ENCODE measurements at places on chromosomes 16 and 17. TPM values are rescaled to one million over a fixed set of nuclear protein-coding genes. Genes with fewer than 3 reads are reported as not detected.
A peak's percentile ranks its signal among the peaks of the same experiment; 100 is the strongest.

- DNase-seq: no peak
Observed at GRCh38 chr17:1107777-1108477, 71.9 kb downstream of the ABR start.

- no peak for DNase-seq
Observed at GRCh38 chr17:61161615-61162134, 238.0 kb upstream of the TBX2 start.

GRCh38 chr16:56632156-56632847 is at the start of gene MT1M:
Gene MT1M, plus strand, starts transcription at chr16:56632659. Its CDS starts 73 bp downstream, at chr16:56632732.
- no peak for DNase-seq

GRCh38 chr16:48323783-48324775 is 61.1 kb downstream of the SIAH1 start:
- no peak for DNase-seq

DNA sequence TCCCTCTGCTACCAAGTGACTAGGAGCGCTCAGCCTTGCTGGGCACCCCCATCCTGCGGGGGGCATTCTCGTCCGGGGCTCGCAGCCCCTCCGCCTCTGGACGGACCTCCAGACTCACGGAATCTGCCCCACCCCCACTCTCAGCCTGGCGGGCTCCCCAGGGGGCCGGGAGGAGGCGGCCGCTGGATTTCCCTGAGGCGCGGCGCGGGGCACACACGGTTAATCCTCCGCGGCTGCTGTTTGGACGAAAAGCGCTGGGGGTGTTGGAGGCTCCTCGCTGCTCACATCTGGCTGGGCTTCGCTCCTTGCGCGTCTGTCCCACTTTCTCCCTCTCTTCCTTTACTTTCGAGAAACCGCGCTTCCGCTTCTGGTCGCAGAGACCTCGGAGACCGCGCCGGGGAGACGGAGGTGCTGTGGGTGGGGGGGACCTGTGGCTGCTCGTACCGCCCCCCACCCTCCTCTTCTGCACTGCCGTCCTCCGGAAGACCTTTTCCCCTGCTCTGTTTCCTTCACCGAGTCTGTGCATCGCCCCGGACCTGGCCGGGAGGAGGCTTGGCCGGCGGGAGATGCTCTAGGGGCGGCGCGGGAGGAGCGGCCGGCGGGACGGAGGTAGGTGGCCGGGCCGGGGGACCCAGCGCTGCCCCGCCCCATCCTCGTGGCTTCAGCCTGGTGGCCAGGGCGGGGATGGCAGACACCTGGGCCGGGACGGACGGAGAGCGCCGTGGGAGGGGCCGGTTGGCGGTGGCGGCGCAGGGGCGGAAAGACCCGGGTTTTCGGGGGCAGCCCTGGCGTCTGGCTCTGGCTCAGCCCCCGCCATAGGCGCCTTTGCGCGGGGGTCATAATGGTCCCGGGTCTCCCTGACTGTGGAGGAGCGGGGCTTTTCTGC is at the start of gene C1QTNF1:
TSS of gene C1QTNF1 (plus strand) at position 284 of the 886 bp plus-strand sequence. CDS start 19,800 bp downstream, outside the sequence.
- no peak for DNase-seq

DNA sequence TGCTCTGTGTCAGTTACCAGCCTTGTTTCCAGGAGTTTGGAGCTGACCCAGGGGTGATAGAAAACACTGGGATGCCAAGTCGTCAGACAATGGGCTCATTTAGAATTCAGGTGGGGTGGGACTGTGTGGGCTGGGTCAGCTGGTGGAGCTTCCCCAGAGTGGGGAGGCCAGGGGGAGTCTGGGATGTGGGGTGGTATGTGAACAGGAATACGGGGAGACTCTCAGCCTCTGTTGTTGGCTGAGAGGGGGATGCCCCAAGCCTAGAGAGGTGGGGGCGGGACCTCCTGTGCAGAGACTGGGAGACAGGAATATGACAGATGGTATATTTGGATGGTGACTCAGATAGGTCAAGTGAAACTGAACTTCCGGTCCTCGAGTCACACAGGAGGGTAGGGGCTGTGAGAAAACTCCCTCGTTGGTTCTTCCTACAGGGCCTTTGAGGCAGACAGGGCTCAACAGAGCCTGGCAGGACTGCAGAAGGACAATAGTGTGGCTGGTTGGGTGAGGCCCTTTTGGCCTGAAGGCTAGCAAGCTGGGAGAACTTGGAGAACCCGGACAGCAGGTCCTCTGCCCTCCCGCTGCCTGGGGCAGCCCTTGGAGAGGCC is 23.7 kb downstream of the CDH1 start:
- peak; percentile 55 for DNase-seq

- no peak for DNase-seq
Observed at GRCh38 chr16:81567987-81568748, 123.6 kb downstream of the CMIP start.

- no peak for DNase-seq
Observed at GRCh38 chr17:1658100-1658499, 8.4 kb upstream of the RILP start.

DNA sequence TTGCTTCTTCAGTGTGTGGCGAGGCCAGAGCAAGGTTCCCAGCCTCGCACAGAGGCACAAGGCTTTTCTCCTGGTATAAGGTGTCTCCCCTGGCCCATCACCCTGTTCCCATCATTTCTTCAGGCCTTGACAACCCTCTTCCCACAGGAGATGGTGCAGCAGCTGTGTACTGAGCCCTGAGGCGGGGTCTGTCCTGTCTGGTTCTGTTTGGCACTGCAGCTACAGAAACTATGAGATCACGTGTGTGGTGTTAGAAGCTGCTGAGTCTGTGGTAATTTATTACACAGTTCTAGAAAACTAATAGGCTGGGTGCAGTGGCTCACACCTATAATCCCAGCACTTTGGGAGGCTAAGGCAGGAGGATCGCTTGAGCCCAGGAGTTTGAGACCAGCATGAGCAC is 7.2 kb downstream of the PLA2G15 start:
- no peak for DNase-seq

- no peak for DNase-seq
Observed at GRCh38 chr16:86960266-86960665, 356.9 kb downstream of the C16orf95 start.

DNA sequence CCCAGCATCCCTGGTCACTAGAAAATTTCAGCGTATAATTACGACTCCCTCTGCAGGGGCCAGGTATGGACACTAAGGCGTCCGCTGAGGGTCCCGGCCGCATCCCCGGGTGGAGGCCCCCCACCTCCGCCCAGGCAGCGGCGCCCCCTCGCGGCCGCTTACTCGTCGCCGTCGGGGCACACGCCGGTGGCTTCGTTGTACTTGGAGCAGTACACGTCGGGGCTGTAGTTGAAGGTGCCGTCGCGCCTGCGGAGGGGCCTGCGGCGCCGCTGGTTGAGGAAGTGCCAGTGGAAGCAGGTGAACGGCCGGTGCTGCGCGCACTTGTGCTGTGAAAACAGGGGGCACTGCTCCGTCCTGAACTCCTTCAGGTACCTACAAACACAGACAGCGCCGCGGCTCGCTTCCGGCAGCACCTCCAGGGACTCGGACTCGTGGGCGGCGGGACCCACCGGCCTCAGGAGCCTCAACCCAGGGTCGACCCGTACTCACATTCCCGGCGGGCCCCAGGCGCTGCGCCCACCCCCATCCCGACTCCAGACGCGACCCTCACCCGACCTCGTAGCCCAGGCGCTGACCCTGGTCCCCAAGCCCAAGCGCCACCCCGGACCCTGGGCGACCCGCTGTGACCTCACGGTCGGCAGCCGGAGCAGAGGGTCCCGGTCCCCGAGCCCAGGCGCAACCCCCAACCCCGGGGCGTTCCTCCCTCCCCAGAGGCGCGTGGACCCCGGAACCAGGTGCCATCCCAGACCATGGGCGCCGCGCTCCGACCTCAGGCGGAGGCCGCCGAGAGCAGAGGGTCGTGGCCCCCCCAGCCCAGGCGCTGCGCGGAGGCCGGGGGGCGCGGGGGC is 596 bp downstream of the UNKL start:
- DNase-seq: peak; percentile 83

GRCh38 chr17:81448950-81449349 is 53.7 kb downstream of the BAHCC1 start:
- no peak for DNase-seq

GRCh38 chr17:32636598-32637218 is 149.9 kb downstream of the CDK5R1 start:
- no peak for DNase-seq

- DNase-seq: no peak
Observed at GRCh38 chr17:8100111-8100510, 12.6 kb upstream of the ALOX12B start.

DNA sequence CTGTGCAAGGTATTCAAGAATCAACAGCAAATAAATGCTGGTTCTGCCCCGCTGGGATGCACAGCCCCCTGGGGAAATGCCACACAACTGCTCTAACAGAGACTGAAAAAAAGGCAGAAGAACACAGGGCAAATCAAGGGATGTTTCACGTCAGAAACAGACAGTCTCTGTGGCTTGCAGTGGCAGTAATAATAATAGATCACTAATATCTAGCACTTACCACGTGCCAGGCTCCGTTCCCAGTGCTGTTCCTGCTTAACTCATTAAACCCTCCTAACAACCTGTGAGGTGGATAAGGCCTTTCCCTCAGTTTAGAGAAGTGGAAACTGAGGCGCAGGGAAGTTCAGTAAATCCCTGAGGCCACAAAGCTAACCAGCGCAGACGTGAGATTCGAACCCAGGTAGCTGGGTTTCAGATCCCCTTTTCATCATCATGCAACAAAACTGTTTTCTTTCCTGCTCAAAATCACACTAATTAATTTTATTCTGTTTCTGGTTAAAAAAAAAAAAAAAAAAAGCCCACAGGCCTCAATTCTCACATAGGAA is 36.7 kb downstream of the ARHGAP17 start:
- no peak for DNase-seq

GRCh38 chr17:18960241-18960665 is 8.3 kb downstream of the SLC5A10 start:
- DNase-seq: no peak

GRCh38 chr16:27759967-27760788 is 210.2 kb downstream of the KATNIP start:
- DNase-seq: no peak

DNA sequence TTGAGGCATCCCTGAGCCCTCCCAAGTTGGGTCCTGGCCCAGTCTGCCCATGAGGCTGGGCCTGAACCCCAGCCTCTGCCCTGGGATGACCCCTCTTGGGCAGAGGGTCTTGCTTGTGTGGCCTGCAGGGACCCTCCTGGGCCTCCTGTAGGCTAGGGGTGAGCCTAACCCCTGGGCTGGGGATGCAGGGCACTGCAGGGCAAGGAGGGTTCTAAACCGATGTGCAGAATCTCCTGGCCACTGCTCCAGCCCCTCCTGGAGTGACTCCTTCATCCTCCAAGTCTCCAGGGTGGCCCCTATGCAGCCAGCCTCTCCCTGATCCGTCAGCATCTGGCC is 37.5 kb downstream of the LGALS9 start:
- DNase-seq: no peak

GRCh38 chr17:12136646-12137045 is 116.0 kb downstream of the MAP2K4 start:
- no peak for DNase-seq

- DNase-seq: no peak
Observed at GRCh38 chr16:11242658-11243057, 13.3 kb downstream of the SOCS1 start.

GRCh38 chr17:56919717-56920116 is 5.9 kb upstream of the TRIM25 start:
- no peak for DNase-seq

- DNase-seq: peak; percentile 26
Observed at GRCh38 chr17:60390186-60390585, 1.7 kb downstream of the USP32 start.

- DNase-seq: no peak
Observed at GRCh38 chr17:70060415-70060814, 14.6 kb upstream of the KCNJ16 start.

Gene HSD11B2
- total RNA-seq: 0.14 TPM

Gene DPEP3
- total RNA-seq: not detected

Gene JUP
- total RNA-seq: 2.3 TPM

Gene OSGIN1
- 0.93 TPM for total RNA-seq

Gene MYH13
- total RNA-seq: not detected

Gene ANKRD13B
- 20.1 TPM for total RNA-seq

Gene ST6GALNAC2
- total RNA-seq: not detected

Gene TBC1D3I
- total RNA-seq: 1.1 TPM

Gene CSH1
- not detected for total RNA-seq

Gene TNFRSF12A
- 5.9 TPM for total RNA-seq

Gene CFAP97D1
- total RNA-seq: not detected
